Dermis blood vessel endothelial cell (primary cell): ENCODE measurements at places on chromosomes 7 and 10.

GRCh38 chr10:101141616-101142532 is 10.8 kb downstream of the TLX1 start:
- peak; percentile 87 for DNase-seq

DNA sequence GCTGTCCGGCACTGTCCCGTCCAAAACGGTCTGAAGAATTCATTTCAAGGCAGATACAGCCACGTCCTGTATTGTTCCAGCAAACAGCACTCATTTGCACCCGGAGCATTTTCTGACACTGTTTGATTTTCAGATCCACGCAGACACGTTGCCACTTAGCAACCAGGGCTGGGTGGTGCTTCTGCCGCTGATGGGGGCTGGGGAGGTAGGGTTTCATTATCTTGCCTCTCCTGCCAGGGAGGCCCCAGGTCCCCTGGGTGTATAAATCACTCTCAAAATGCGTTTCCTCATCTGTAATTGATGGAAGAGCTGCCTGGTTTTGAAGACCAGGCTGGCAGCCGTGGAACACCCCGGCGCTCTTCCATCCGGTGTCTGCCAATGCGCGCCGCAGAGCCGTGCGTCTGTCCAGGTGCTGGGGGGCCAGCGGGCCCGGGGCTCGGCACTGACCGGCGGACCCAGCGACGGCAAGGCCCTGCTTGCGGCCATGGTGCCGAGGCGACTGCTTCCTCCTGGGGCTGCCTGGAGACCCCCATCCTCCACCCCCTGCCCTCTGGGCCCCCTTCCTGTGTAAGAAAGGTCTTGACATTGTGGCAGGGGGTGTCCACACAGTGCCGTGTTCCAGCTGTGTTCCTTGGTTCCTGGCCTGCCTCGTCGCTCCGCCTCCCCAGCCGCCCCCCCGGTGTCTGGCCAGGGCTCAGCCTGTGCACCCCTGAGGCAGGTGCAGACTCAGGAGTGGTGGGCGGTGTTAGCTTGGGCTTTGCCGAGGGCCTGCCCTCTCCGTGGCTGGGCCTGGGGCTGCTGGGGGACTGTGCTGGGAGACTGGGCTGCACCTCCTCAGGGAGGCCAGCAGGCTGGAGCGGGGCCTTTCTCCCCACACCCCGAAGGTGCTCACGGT is 16.6 kb downstream of the ADGRA1 start:
- no peak for DNase-seq

DNA sequence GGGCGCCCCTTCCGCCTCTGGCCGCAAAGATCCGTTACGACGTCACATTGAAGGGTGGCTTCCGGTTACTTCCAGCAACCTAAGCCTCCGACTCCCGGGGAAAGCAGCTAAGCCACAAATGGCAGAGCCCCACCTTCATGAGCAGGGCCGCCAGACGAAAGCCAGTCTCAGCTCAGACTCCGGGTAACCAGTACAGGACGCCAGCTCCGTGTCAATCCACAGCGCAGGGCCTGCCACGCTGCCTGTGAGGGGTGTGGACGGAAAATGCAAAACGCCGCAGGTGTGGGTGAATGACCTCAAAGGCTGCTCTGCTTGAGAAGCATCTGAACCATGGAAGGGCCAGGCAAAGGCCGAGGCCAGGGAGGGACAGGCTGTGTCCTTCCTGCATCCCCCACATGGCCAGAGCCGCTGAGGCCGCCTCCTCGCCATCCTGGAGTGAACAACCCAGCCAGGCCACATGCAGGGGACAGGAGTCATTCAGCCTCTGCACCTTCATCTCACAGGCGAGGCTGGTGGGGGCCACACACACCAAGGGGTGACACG is 53.5 kb upstream of the PPP2R2D start:
- DNase-seq, result no peak

GRCh38 chr10:21145751-21146435 is 248.8 kb upstream of the NEBL start:
- DNase-seq, result no peak
